ENCODE measurements at places on chromosomes 7 and 10.

- DNase-seq = no peak
Observed at GRCh38 chr7:63072806-63073205, 925.8 kb upstream of the ZNF722 start.

GRCh38 chr10:24721229-24722106 is 2.2 kb downstream of the ARHGAP21 start:
- DNase-seq = peak; percentile 34

DNA sequence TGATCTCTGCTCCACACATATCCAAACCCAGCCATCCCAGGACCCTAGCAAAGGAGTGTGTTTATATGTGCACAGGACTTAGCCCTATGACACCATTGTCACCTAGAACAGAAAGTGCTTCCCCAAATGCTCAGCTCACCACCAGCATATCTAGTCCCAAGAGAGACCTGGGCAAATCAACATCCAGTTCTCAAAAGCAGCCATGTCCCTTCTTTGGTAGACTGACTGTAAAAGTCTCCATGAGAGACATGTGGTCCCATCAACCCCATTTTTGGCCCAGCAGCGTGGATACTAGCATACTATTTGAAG is 20.9 kb upstream of the ARHGAP22 start:
- DNase-seq = no peak

DNA sequence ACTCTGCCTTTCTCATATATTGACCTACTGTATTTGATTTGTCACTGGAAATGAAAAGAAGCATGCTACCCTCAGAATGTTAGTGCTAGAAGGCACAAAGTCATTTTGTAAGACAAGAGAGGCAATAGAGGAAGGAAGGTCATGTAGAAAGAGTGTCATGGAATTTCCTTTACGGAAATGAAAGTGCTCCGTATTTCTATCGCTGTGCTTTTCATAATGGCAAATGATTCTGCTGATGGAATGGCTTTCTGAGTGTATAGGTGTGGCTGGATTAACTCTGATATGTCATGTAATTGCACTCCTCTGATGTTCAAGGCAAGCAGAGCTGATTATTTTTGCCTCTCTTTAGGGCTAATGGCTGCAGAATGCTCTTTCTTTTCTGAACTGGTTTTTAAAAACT is 15.5 kb upstream of the STEAP4 start:
- DNase-seq = no peak

- DNase-seq = peak; percentile 37
Observed at GRCh38 chr10:18104223-18104872, 35.9 kb upstream of the CACNB2 start.

GRCh38 chr10:112744181-112745096 is 205.6 kb upstream of the TCF7L2 start:
- no peak for DNase-seq

DNA sequence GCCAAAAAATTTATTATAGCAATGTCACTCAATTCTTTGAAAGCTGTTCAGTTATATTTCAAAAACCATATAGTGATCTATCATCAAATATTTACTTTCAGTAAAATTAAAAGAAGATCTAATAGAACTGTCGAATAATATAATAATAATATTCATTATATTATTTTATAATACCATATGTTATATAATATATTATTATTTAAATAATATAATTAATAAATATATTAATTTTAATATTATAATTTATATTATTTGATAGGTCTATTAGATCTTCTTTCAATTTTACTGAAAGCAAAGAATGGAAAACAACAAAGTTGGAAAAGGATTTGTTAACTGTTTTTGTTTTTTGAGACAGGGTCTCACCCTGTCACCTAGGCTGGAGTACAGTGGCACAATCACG is 22.5 kb upstream of the UCMA start:
- no peak for DNase-seq

- DNase-seq = no peak
Observed at GRCh38 chr7:76998285-76998589, 33.9 kb downstream of the SPDYE17 start.

GRCh38 chr7:46233585-46234329 is 312.7 kb upstream of the IGFBP3 start:
- DNase-seq = no peak

DNA sequence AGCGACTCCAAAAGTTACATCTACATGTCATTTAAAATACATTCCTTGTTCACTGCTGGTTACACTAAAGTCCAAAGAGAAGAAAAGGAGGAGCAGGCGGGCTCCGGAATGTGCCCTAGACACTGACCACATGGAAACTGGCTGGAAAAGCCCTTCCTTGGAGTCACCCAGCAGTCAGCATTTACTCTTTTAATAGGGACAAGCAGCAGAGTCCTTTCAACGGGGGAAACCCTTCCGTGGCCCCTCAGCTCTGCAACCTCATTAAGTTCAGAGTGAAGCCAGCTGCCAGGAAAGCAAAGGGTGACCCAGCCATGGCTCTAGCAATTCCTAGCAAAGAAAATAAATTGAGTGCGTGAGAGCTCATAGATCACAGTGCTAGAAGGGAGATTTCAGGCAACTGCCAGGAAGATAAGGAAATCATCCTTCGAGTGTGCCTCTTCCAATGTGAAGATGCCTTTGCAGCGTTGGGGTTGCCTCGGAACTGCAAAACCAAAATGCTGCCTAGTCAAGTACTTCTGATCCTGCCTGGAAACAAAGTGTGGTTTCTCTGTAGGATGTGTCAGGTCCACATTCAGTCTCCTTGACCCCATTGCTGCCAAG is 101.6 kb downstream of the SORBS1 start:
- no peak for DNase-seq

- no peak for DNase-seq
Observed at GRCh38 chr10:66483966-66484365, 441.9 kb upstream of the LRRTM3 start.

- peak; percentile 98 for DNase-seq
Observed at GRCh38 chr7:1537535-1538412, 7.3 kb downstream of the MAFK start.

GRCh38 chr10:127577376-127578258 is 28.5 kb downstream of the NPS start:
- peak; percentile 12 for DNase-seq

DNA sequence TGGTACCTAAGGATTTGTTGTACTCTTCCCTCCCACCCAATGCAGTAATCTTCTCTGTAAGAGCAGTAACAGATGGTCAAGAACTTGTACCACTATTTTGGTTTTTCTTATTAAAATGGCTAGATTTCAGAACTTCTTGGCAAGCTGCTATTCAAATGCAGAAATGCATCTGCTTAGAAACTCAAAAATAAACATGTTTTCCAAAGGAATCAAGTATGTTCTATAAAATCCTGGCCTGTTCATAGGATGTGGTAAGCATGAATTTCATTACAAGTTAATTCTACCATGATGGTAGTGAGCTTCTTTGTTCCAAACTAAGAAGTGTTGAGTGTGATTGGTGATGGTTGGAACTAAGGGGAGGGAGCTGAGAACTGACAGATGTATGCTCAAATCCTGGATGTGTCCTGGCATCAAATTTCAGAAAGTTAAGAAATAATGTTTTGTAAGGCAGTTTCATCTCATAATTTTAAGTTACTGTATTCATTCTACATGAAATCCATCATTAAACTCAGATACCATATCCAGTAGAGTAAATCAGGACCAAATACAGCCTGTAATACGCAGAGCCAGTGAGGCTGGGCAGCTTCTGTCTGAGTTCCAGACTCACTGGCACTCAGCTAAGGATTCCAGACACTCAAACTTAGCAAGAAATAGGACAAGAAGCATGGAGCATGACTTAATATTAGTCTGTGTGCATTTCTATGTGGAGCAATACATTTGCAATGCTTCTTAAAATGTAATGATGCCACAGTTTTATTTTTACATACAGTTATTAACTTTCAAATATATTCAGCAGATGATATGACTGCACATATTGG is 119.6 kb downstream of the TES start:
- DNase-seq = no peak

GRCh38 chr10:83943920-83944319 is 195.4 kb upstream of the GHITM start:
- DNase-seq = no peak

DNA sequence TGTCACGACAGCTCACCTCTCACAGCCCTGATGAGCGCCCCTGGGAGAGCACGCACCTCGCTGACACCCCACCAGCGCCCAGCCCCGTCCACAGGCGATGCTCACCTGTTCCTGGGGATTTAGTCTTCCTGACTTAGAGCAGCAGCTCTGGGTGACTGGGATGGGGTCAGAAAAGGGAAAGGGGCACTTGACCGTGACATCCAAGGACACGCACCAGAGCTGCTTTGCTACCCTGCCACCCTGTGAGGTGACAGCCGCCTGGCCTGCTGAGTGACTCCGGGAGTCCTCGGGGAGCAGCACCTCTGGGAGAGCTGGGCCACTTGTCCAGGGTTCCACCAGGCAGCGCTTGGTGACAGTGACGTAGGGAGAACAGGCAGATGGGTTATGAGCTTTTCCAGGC is 148.2 kb downstream of the PRKAG2 start:
- no peak for DNase-seq

DNA sequence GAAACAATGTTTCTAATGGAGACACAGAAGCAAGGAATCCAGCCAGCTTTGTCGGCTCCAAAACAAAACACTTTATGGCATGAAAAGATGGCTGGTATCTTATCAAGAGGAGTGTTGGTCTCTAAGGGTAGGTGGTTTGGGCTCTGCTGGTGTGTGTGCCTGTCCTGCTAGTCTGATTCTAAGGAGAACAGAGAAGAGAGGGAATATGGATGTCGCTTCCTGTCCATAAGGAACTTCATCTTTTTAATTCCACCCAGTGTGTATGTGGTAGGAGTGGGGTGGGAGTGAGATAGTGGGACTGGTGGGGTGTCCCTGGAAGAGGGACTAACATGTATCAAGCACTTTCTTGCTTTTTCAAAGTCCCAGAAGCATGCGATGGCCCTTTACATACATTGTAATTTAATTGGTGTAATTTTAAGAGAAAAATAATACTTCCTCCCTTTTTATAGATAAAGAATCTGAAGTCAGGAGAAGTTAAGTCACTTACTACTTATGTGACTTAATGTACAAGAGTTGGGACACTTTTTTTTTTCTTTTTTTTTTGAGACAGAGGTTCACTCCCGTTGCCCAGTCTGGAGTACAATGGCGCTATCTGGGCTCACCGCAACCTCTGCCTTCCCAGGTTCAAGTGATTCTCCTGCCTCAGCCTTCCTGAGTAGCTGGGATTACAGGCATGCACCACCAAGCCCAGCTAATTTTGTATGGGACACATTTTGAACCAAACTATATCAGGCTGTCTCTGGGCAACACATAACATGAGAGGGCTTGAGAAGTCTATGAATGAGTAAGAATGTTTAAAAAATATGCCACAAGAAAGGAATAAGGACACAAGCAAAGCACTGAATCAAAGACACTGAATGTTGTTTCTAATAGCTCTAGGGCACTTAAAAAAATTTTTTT is 18.8 kb downstream of the NT5C3A start:
- no peak for DNase-seq

DNA sequence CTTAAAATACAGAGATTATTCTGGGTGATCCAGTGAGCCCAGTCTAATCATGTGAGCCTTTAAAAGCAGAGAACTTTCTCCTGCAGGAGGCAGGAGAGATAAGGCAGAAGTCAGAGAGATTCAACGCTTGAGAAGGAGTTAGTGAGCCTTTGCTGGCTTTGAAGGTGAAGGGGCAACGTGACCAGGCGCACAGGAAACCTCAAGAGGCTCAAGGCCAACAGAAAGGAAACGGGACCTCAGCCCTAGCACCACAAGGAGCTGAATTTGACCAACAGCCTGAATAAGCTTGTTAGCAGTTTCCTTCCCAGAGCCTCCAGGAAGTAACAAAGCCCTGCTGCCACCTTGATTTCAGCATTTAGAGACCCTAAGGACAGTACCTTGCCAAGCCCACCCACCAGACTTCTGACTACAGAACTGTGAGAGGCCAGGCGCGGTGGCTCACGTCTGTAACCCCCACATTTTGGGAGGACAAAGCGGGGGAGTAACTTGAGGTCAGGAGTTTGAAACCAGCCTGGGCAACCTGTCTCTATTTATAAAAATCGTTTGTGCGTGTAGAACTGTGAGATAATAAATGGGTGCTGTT is 87.3 kb upstream of the KAT6B start:
- peak; percentile 28 for DNase-seq

DNA sequence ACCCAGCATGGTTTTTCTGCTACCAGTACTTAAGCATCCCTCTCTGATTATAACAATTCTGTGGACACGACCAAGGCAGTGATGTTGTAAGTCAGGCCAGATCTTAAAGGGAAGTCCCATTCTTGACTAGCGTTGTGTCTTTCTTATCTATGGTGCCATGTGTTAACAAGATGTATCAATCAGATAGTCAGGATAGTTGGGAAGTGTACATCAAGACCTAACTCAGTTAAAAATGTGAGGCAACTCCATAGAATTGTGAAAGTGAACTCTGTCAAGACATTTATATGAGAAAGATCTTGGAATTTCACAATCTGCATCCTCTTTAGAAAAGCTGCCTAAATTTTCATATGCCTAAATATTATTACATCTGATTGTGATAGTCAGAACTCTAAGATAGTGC is 341.7 kb upstream of the SEMA3D start:
- DNase-seq = peak; percentile 6

- DNase-seq = peak; percentile 14
Observed at GRCh38 chr10:80320377-80320776, 30.9 kb upstream of the MAT1A start.

DNA sequence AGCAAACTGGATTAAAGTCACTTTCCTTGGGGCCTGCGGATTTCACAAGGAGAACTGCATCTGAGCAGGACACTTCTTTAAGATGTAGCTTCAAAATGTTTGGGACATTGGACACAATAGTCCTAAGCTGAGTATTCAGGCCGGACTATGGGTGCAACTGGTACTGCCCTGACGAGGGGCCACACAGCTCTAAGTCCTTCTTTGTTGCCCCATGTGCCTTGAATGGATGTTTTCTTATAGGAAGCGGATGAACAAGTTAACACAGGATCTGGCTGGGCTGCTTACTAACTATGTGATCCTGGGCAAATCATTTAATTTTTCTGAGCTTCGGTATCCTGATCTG is 147.8 kb upstream of the KLF14 start:
- DNase-seq = no peak

- no peak for DNase-seq
Observed at GRCh38 chr7:25669281-25669781, 441.0 kb upstream of the NPVF start.

GRCh38 chr10:11261143-11261542 is 243.5 kb downstream of the CELF2 start:
- no peak for DNase-seq

- peak; percentile 75 for DNase-seq
Observed at GRCh38 chr10:21516242-21517131, 9.0 kb downstream of the SKIDA1 start.

GRCh38 chr7:1663223-1663622 is 6.9 kb upstream of the ELFN1 start:
- no peak for DNase-seq

DNA sequence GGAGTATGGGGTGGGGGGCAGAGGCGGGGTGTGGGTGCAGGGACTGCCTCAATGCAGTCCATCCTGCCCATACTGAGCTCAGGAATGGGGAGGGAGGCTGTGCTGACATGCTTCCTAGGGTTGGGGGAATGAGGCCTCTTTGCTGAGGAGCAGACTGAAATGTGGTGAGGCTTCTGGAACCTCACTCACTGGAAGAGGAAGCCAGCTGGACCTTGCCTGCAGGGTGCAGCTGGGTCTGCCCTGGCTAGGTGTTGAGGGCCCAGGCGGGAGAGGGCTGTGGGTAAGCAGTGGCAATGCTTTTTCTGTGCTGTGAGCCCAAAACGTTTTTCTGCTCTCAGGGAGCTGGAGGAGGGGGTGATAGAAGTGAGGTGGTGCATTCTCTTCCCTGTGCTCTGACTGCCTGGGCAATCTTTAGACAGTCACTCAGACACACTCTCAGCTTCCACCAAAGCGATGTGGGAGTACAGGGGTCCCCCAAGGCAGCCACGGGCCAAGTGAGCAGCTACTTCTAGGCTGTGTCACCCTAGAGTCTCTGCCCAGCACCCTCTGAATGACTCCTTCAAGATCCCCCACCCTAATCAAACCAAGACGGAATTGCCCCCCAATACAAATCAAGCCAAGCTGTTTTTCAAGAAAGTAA is 41.1 kb upstream of the BMPR1A start:
- DNase-seq = no peak
